ENCODE measurements at places on chromosomes 12 and 14.

DNA sequence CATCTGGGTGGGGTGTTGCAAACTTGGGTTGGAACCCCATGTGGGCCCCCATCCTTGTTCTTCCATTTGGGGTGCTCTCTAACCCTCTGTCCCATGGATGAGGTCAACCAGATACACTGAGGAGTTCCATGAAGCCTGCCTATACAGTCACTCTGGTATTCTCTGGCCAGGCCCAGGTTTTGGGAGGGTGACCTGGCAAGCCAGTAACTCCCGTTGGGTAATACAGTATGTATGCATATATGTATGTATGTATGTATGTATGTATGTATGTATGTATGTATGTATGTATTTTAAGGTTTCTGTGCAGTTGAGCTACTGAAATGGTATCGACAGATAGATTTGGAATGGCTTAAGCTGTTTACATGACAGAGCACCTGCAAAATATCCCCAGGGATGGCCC lies 12.8 kb upstream of the HELB start:
- no peak for DNase-seq

DNA sequence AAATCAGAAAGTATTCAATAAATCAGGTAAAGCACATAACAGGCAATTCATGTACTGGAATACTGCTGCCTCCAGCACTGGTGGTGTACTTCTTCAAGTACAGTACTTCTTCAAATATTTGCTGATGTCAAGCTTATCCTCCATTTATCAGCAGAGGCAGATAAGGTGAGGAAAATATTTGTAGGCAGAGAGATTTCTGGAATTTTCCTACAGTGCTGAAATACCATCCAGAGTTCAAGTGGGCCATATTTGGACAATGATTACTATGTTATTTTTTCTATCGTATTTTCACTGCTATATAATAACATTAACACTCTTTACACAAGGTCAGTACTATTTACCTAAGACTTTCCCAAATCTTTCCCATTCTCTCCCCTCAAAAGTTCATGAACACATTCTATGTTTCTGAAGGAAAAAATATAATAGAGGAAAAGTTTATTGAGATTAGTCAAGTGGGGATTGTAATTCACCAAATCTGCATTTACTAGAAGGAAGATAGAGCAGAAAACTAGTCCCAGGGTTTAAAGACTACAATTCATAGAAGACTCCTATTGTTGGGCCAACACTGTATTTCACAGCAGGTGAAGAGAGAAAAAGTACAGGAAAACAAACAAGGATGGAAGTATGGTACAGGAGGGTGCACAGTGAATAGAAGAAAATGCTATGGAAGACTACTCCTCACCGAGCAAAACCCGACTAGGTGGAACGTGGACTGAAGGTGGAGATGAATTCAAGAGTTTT lies 141.1 kb downstream of the PAWR start:
- no peak for DNase-seq

DNA sequence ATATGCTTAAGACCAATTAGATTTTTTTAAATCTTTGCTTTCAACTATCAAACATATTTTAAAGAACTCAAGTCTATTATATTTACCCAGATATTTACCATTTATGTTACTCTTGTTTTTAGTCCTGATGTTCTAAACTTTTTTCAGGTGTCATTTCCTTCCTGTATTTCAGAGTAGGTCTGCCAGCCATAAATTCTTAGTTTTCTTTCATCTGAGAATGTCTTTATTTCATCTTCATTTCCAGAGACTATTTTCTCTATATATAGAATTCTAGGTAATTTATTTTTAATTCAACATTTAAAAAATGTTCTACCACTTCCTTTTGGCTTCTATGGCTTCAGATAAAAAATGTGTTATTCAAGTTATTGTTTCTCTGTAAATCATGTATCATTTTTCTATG lies 218.2 kb upstream of the AMIGO2 start:
- no peak for DNase-seq

- DNase-seq = no peak
Measured at GRCh38 chr12:105920161-105920684, 218.5 kb downstream of the NUAK1 start.

DNA sequence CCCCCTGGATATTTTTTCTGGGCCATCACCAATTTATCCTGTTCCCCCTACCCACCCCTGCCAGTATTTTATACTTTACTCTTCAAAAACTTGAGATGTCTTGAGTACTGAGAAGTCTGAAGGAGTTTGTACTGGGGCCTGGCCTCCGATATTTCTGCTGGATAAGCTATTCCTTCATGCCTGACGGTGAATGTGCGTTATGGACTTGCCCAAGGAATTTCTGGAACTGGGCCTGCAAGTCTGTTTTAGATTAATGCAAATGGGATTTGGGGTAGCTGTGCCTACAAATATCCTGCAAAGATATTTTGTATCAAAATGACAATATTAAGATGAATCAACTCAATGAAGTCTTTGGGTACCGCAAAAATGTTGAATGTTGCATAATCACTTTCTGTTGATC lies at the start of gene PTCSC3:
Gene PTCSC3 (minus strand): TSS at position 199 of the 400 bp plus-strand sequence.
- no peak for DNase-seq

DNA sequence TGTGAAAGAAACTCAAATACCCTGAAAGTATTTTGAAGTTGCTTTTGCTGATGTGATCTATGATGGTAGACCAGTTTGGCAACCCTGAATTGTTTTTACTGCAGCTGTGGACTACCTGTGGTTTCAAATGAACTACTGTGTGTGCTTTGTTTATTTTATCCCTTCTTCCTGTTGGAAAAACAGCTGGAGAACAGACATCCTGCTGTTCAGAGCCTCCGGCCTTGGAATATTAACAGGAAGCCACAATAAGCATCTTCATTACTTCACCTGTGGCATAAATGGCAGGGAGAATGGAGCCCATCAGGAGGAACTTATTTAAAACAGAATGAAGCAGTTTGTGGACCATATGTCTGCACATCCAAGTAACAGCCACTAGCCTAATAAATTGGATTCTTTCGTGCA lies 104.8 kb downstream of the DUSP6 start:
- peak; percentile 47 for DNase-seq

DNA sequence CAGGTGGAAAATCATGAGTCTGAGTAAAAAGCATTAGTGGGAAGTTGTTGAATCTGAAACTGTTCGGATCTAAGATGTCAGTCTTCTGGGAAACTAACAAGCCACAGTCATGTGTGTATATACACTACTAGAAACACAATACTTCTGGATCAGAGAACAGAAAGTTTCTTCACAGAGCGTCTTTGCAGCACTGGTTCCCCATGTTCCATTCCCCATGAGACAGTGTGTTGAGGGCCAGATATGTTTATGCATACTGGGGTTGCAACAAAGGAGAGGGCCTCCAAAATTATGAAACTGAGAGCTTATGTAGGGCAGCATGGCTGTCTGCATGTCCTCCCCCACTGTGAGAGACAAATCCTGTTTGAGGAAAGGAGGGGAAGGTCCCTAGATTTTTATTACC lies 295.0 kb upstream of the NAV3 start:
- DNase-seq = no peak

- no peak for DNase-seq
Measured at GRCh38 chr12:114450019-114450418, 44.1 kb upstream of the TBX5 start.

DNA sequence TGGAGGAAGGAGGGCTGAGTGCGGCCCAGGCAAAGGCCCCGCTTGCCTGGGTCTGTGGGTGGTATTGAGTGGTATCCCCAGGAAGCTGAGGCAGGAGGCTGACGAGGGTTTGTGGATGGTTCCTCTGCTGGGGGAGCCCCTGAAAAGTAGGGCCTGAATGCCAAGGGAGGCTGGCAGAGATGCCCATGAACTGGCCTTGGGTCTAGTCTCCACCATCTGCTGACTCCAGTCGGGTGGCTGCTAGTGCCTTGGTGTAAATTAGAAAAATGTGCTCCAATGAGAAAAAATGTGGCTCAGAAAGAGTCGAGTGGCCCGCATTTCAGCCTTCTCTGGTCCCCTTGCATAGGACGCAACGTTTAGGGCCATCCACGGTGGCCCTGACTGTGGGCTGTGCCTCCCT lies 181.2 kb upstream of the PRMT8 start:
- DNase-seq = no peak

GRCh38 chr12:14972816-14973215 lies at the start of gene PDE6H:
TSS of gene PDE6H (plus strand) at chr12:14973042. CDS start at chr12:14978013, 4,971 bp downstream.
- no peak for DNase-seq

- DNase-seq = no peak
Measured at GRCh38 chr12:66072566-66072965, 58.0 kb downstream of the LLPH start.

GRCh38 chr14:75277815-75278421 lies 710 bp upstream of the FOS start:
- DNase-seq = no peak

DNA sequence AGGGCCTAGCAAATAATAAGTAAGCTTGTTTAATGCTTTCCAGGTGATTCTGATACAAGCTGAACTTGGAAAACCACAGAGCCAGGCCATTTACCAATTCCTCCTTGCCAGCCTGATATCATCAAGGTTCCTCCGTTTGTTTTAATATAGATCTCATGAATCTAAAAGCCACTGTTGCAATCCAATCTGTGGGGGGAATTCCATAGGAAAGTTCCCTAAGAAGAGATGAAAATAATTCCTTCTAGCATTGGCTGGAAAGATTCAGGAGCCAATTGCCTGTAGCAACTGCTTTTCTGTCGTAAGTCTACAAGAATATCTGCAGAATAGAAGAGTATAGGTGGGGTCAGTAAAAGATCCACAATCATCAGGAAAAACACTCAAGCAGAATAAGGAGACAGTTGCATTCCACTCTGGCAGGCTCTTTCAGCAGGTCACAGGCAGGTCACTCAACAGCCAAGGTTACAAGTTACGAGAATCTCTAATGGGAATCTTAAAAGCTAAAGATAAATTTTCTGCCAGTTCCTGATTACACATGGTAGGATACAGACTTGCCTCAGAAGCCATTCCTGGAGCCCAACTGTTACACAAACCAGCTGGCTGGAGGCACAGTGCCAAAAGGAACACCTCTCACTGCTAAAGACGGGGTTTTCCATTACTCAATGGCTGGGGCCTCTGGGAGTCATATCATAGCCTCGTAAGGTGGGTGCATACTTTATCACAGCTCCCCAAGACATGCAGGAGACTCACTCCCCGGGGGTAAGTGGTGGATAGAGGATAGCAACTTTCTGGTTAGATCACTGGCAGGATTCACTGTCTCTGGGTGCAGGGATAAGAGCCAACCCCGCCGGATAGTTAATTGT lies 43.6 kb downstream of the FGD6 start:
- peak; percentile 73 for DNase-seq

Data from H4 (cell line).